Bronchial epithelial cell (primary cell): ENCODE measurements at places on chromosomes 11 and 22. TPM values are rescaled to one million over a fixed set of nuclear protein-coding genes. Genes with fewer than 3 reads are reported as not detected.
A peak's percentile ranks its signal among the peaks of the same experiment; 100 is the strongest.

Gene BAIAP2L2
- total RNA-seq = 0.26 and 0.38 TPM in 2 replicates

Gene OR10A2
- total RNA-seq = not detected in 2 replicates

DNA sequence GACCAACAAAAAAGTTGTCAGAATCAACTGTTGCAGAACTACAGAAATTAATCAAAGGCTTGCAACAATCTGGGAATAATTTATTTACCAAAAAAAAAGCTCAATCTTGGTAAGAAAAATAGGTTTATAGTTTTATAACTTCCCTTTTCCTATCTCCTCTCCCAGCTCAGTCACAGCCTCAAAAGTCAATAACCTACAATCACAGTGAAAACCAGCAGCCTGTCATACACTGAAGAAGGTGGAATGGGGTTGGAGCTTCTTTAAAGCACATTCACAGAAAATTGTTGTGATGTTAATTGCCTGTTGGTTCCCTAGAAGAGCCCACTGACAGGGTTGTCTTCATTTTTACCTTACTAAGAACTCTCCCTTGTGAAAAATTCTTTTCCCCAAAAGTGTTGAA is 50.7 kb upstream of the CEP126 start:
- no peak for DNase-seq

DNA sequence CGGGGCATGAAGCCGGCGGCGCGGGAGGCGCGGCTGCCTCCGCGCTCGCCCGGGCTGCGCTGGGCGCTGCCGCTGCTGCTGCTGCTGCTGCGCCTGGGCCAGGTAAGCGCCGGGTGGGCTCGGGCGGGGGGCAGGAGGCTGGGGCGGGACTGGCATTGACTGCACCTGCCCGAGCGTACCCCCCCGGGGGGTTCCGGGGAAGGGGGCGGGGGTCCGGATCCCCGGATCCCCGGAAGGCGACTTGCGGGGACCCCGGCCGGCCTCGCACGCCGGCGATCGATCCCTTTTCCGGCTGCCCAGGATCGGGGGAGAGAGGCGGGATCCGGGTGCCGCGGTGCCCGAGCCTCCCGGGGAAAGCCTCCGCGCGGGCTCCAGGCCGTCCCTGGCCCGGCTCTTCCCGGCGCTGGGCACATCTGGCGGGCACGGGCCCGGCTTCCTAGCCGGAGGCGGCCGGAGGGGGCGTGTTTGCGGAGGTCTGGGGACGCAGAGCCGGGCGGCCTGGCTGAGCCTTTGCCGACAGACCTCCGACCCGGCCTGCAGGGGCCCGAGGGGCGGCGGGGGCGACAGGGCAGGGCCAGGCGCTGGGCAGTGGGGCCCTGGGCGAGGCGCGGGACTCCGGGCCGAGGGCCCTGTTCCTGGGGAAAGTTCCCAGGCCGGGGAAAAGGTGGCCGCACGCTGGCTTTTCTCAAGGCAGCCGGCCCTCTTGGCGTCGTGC is 705 bp downstream of the PTPRJ start:
- DNase-seq = no peak

DNA sequence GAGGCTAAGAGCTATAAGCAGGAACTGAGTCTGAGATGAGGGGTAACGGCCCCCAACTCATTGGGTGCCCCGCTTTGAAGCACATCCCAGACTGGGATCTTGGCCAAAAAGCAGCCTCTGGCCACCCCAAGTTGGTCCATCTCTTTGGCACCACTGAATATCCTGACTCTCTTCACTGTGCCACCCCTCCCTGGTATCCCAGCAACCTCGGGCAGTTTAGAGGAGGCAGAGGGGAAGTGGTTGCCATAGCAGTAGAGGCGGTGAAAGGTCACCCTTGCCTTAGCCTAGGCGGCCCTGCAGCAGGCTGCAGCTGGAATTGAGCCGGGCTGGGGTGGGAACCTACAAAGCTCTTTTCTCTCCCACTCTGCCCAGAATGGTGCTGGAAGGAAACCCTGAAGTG is 1.1 kb downstream of the PELI3 start:
- DNase-seq = no peak

DNA sequence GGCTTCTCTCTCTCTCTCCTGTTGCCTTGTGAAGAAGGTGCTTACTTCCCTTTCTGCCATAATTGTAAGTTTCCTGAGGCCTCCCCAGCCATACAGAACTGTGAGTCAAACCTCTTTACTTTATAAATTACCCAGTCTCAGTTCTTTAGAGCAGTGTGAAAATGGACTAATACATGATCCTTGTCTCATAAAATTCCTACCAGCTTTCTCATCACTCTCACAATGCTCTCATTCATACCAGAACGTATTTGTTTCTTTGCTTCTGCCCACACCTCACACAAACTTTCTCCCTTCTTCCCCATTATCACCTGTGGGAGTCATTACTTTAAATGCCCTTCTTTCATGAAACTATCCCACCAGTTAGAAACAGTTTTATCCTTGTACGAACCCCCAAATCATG is 62.7 kb upstream of the ARHGAP42 start:
- DNase-seq = peak; percentile 82
